Cerebellar nuclear complex (tissue), 1 donor: ENCODE measurements at places on chromosomes 6 and 20.

GRCh38 chr20:49579874-49580812 is 12.2 kb upstream of the PTGIS start:
- DNase-seq = no peak

- DNase-seq = no peak
Measured at GRCh38 chr6:53309901-53310300, 38.8 kb downstream of the ELOVL5 start.

DNA sequence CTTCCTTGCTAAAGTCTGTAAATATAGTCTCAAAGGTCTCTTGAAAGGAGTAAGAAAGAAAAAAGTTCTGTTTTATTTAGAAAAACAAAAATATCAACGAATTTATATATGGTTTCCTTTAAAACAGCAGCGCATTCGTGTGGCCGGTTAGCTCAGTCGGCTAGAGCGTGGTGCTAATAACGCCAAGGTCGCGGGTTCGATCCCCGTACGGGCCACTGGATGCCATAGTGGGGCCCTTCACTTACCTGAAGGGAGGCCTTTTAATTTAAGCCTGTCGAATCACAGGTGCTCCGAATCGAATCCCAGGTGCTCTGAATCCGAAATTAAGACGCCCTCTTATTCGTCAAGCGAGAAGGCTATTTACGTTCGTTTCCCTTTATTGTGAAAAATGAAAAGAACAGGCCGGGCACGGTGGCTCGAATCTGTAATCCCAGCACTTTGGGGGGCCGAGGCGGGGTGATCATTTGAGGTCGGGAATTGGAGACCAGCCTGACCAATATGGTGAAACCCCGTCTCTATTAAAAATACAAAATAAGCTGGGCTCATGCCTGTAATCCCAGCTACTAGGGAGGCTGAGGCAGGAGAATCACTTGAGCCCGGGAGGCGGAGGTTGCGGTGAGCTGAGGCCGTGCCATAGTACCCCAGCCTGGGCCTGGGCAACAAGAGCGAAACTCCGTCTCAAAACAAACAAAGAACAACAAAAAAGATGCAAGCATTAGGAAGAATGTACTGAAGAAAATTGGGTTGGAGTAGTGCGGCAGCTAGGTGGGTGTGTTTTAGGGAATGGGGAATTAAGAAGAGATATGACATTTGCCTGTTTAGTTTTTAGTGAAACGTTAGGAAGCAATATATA is 195.8 kb upstream of the ZNF184 start:
- no peak for DNase-seq

DNA sequence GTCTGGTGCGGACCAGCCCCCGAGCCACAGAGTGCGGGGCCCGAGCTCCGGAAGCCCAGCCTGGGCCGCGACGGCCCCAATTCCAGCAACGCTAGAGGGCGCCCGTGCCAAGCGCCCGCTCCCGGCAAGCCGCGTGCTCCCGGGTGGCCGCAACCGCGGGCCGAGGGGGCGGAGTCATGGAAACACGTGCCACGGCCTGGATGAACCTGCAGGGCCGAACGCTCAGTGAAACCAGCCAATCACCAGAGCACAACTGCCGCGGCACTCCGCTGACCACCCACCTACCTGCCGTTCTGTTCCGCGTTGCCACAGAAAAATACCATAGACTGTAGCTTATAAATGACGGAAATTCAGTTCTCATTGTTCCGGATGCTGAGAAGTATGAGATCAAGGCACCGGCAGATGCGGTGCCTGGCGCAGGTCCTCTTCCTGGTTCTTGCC is 85.7 kb upstream of the FOXC1 start:
- DNase-seq = no peak

- DNase-seq = no peak
Measured at GRCh38 chr20:3875378-3875974, 13.7 kb upstream of the PANK2 start.

DNA sequence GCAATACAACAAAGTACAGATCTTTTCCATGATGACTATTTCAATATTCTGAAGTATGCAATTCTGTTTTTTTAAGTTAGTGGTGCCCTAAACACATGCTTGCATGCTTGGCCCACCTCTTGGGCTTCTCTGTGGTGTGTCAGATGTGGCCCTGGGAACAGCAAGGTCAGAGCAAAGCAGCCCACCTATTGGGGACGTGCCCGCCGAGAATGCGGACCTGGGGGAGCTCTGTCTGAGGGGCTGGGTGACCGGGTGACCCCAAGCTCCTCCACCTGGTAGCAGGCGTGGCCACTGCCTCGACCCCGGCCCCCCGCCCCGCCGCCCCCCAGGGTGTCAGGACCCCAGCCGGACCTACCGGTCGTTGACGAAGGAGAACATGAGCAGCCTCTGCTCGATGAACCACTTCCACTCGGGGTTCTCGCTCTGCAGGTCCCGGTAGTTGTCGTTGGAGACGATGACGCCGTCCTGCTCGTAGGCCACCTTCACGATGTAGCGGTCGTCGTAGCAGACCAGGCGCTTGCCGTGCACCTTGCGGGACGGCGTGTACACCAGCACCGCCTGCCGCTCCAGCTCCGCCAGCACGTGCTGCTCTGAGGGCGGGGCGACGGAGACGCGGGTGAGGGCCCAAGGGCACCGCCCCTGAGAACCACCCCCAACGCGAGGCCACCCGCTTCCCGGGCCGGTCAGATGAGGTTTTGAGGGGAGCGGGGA is 28.3 kb downstream of the ZC3H12D start:
- DNase-seq = no peak

DNA sequence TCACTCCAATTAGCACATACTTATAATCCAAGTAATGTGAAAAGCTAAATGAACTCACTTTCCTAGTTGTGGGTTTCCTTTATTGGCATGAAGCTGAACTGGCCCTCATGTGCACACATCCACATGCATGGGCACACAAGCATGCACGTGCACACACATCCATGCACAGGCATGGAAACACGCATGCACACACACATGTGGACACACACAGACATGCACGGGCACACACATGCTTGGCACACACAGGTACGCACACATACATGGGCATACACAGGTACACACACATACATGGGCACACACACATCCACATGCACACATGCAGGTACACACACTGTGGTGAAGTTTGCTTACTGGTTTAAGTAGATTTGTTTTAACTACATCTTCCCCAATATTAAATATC is 23.8 kb downstream of the SYNDIG1 start:
- no peak for DNase-seq

DNA sequence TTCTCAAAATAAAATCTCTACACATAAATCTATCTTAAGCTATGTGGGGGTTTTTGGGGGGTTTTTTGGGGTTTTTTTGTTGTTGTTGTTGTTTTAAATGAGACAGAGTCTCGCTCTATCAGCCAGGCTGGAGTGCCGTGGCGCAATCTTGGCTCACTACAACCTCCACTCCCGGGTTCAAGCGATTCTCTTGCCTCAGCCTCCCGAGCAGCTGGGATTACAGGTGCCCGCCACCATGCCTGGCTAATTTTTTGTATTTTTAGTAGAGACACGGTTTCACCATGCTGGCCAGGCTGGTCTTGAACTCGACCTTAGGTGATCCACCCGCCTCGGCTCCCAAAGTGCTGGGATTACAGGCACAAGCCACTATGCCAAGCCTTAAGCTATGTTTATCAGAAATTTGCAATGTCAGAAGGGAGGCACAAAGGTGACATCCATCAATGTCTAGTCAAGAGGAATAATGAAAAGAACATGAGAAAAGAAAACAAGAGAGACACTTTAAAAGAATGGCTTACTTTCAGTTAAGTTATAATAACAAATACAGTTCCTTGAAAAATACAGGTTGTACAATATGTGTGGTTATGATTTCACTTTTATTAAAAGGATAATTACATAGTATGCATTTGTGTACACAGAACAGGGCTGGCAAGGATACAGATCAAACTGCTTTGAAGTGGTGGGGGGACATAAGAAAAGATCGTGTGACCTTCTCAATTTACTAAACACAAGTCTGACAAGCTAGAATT is 28.6 kb downstream of the SLC23A2 start:
- DNase-seq = no peak

GRCh38 chr6:148557796-148558321 is 189.0 kb upstream of the UST start:
- no peak for DNase-seq

DNA sequence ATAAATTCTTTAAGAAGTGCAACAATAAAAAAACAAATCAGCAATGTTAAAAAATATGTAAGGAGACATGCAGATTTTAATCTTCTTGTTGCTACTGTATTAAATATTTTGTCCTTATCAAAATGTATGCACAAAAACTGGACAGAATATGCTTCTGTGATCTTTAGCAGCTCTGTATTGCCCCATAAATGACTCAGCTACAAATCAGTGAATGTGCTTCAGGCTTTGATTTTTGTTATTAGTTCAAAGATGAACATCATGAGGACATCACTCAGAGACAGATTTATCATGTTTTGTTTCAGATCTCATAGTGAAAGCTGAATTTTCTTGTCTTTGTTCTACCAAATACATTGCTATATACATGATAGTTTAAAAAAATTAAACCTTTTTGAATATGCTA is 312.4 kb downstream of the GRIK2 start:
- DNase-seq = no peak

DNA sequence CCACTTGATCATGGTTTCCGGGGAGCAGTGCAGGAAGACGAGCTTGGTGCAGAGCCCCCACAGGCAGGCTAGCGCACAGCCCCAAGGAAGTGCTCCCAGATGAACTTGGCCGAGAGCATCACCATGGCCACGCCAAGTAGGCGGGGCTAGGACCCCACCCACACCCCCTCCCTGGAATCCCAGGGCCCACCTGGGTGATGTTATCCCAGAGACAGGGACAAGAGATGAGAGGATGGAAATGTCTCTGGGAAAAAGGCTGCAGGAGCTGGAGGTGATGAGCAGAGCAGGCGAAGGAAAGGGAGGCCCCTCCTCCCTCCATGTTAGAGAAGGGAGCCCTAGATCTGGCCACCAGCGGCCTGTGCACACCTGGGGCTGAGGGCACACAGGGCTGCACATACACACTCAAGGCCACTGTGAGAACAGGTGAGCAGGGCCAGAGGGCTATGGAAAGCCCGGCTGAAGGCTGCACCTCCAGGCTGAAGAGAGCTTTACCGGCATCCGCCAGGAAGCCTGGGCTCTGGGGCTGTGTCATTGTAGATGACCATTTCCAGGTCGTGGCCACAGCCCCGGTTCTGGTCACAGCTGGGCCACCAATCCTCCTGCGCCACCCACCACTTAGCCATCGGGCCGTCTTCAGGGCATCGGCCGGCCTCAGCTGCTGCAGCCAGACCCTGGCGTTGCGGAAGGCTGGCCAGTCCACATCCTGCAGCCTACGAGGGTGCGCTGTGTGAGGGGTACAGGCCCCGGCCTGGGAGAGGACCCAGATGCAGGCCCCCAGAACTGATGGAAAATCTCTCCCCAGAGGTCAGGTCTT is 24.9 kb downstream of the NPEPL1 start:
- no peak for DNase-seq

DNA sequence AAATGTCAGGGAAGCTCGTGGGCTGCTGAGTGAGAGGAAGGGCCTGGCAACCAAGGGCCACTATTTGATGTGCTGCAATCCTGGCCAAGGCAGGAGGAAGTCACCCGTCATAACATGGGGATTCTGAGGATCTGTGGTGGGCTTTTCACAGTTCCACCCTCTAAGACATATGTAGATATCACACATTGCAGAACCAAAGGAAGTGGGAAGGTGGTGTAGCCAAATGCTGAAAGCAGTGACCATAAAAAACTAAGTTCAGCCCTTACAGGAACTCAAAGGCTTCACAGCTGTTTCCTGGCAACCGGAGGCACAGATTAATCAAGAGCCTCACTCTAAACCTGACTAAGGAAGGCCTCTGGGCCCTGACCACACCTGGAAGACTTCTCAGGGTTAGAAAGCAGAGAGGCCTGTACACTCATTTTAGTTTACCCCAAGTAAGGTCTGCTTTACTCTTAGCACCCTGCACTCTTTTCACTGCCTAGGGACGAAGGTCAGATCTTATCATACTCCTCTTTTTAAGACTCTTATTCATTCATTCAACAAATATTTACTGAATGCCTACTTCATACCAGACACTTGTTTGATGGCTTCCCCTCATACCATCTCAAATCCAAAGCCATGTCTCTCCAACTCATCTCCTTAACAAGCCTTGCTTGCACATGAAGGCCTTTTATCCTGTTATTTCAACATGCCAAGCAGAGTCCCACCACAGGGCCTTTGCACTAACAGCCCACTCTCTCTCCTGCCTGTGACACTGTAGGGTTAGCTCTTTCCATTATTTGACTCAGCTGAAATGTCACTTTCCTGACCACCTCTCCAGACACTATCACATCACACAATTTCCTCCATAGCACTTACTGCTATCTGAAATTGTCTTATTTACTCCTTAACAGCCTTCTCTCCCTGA is 2.6 kb downstream of the UBE2V1 start:
- DNase-seq = no peak

GRCh38 chr6:72972579-72972978 is 252.7 kb downstream of the KHDC1L start:
- DNase-seq = no peak

GRCh38 chr20:17859002-17859615 is 109.5 kb downstream of the SNX5 start:
- no peak for DNase-seq

DNA sequence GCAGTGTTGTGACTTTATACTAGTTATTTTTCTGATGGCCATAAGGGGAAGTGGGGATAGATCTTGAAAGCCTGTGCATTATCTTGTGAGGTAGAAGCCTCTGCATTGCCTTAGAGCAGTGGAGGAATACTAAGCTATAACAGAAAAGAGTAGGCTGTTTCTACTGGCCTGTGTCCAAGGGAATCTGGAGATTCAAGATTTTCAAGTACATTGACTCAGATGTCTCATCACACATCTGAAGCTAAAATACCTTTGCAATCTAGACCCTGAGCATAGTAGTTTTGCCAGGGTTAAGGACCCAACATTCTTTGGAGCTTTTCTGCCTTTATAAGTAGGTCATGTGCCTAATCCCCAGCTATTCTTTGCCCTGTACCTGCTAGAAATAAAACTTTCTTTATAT is 272.3 kb downstream of the TENT5A start:
- no peak for DNase-seq

DNA sequence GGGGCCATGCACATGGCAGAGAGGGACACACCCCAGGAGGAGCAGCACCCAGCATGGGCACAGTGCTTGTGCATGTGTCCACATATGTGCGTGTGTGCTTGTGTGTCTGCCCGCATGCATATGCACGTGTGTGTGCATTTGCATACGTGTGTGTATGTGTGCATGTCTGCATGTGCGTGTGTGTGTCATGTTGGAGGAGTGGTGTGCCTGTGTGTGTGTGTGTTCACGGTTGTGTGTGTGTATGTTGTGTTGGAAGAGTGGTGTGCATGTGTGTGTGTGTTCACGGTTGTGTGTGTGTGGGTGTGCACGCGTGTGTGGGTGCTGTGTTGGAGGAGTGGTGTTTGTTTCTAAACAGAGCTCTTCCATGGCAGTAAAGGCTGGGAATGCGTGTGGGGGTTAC is 50.7 kb upstream of the SLCO4A1 start:
- no peak for DNase-seq
